ENCODE measurements at places on chromosomes 16 and 17.

GRCh38 chr17:79006794-79007503, 2.6 kb downstream of the CANT1 start:
- DNase-seq, result no peak

GRCh38 chr17:560432-560873, 154.2 kb downstream of the VPS53 start:
- no peak for DNase-seq

DNA sequence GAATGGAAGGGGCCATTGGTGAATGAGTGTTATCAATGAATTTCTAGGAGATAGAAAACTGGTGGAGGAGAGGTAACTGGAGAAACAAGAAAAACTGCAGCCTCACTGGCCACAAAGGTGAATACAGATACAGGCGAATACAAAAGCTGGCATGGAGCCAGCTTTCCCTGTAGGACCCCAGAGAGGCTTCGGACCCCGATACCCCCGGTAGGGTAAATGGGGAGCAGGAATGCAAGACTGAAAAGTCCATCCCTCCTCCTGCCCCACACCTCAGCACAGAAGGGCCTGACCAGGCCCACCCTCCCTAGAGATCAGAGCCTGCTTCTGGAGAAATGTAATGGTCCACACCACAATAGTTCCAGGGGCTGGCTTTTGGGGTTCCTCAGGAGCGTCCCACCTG, 4.9 kb upstream of the MYLK3 start:
- DNase-seq, result no peak

DNA sequence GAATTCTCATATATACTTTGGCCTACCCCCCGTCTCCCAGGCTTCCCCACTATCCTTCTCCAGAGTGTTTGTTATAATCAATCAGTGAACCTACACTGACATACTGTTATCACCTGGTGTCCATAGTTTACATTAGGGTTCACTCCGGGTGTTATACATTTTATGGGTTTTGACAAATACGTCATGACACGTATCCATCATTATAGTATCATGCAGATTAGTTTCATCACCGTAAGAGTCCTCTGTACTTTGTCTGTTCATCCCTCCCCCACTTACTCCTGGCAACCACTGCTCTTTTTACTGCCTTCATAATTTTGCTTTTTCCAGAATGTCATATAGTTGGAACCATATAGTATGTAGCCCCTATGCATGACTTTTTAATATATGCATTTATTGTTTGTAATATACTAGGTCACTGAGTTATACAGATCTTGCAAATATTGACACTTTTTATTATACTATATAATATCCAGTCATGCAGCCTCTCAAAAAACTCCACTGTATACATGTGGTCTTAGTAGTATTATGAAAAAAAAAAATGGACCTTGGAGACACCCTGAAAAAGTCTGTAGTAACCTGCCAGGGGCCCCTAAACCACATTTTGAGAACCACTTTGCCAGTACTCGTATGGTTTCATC, 28.4 kb downstream of the PPM1D start:
- DNase-seq, result no peak

- DNase-seq, result no peak
These were observed 295.5 kb downstream of the MAF start for GRCh38 chr16:79305074-79305473.

- DNase-seq, result no peak
These were observed 70.4 kb downstream of the IL21R start for GRCh38 chr16:27472091-27473020.
